ENCODE measurements at places on chromosomes 1 and 21.

- no peak for DNase-seq
Observed at GRCh38 chr1:40701684-40702083, 10.2 kb downstream of the NFYC start.

DNA sequence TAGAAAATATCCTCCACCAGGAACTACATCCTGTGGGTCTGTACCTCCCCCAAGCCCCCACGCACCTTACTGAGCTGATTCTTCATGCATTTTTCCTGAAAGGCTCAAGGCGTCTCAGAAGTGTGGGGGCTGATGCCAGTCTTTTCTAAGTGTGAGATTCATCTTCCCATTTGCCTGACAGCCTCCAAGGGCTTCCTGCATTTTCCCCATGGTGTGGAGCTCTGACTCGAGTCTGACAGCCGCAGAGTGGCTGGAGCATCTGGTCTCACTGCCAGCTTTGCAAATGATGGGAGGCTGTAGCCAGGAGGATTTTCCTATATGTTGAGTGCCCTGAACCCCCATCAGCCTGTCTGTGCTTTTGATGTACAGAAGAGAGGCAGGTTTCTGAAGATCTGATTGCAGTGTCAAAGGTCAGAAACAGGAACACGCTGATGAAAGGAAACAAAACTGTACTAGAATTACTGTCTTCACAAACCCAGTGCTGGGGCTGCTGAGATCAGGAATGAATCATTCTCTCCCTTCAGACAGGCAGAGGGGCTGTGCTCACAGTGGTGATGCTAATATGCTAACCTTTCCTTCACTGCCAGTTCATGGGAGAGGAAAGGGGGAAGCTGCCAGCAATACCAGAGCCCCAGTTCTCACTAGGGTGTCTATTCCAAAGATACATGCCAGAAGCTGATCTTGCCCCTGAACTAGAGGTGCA, 201.5 kb upstream of the C1orf174 start:
- DNase-seq = no peak

DNA sequence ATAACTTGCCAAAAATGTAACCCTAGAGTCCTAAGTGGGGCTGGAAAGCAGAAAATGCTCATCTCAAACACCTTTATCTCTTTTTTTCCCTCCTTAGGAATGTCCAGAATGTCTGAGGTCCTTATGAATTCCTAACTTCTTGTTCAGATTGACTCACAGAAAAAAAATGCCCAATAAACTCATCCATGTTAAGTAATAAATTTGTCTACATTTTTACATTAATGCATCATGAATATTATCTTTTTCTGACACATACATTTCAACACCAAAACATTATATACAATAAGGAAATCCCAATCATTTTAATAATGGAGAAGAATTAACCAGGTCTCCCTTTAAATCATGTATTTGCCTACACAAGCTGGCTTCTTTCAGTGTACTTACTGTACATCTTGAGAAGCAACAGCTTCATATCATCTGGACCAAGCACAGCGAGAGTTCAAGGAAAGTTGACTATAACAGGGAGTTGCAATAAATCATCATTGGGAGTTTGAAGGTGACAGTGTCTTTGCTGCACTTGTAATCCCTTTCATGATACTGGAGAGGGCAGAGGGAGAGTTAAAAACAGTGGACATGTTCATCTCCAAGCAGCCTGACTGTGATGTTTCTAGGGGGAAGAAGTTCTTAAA, 565.2 kb downstream of the LTN1 start:
- DNase-seq = no peak

GRCh38 chr1:19442154-19443096, 42.9 kb downstream of the CAPZB start:
- DNase-seq = no peak

DNA sequence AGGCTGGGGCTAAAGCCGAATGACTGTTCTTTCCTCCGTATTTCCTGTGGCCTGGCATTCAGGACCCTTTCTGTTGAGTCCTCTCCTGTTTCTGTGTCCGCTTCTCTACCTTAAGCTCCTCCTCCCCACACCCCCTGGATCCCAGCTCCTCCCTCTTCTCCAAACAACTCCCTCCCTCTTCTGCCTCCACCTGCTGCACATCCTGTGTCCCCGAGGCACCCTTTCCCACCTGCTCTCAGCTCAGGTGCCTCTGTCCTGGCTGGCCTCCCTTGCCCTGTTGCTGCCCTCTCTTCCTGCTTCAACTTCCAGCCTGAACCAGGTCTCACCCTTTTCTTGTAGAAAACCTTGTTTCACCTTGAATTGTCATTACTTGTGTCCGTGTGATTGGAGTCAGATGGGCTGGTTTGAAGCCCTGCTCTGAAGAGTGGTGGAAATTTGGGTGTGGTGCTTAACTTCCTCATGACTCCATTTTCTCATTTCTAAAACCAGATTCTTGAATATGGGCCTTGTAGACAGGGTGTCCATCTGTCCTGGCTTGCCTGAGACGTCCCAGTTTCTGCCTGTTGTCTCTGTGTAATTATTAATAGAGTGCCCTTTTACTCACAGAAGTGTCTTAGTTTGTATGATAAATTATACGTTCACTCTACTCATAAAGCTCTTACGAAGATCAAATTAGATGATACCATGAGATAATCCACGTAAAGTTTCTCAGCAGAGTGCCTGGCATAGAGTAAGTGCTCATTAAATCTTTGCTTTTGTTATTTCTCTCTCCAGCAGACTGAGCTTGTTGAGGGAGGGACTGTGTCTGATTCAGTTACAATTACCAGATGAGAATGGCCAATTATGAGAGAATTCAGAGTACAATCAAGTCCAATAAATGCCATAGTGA, 58.9 kb upstream of the TRABD2B start:
- DNase-seq = no peak

- no peak for DNase-seq
Observed at GRCh38 chr1:32208891-32209328, at the start of gene DCDC2B. DCDC2B (plus strand) TSS chr1:32209089; CDS start chr1:32209094, 5 bp downstream.

- no peak for DNase-seq
Observed at GRCh38 chr1:51551081-51551480, 32.0 kb upstream of the EPS15 start.

DNA sequence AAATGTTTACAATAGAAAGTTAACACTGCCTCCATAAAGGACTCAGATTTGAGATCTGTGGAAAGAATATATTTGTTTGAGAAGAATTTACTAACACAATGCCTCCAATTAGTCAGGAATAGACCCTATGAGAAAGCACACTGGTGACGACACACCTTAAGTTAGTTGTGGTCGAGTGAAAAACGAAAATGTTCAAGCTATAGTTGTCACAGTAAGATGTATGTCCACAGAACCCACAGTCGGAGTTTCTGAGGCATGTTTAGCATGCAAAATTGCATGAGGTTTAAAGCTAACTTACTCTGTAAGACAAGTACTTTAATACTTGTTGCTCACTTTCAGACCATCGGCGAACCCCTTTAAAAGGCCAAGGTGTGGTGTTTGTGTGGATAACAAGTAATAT, 69.9 kb upstream of the SIPA1L2 start:
- no peak for DNase-seq

Data from smooth muscle cell of the brain vasculature (primary cell).